NCI-H1092 (cell line): ENCODE measurements at places on chromosomes 4 and X.

DNA sequence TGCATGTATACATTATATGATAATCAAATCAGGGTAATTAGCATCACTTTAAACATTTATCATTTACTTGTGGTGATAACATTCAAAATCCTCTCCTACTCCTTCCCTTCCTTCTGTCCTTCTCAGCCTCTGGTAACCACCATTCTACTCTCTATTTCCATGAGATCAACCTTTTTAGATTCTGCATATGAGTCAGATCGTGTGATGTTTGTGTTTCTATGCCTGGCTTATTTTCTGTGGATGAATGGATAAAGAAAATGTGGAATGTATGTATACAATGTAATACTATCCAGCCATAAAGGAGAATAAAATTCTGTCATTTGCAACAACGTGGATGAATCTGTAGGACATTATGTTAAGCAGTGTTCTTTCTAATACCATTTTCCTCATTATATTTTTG, 123.9 kb downstream of the NAA11 start:
- no peak for DNase-seq

GRCh38 chr4:37892641-37893040, 1.8 kb downstream of the TBC1D1 start:
- no peak for DNase-seq

- no peak for DNase-seq
Measured at GRCh38 chrX:120751683-120752082, 121.8 kb upstream of the C1GALT1C1 start.

- DNase-seq: peak; percentile 70
Measured at GRCh38 chr4:139603576-139604410, 47.8 kb upstream of the SETD7 start.

- DNase-seq: no peak
Measured at GRCh38 chrX:79721234-79721633, 293.3 kb upstream of the TBX22 start.

- DNase-seq: no peak
Measured at GRCh38 chr4:92234393-92235176, 69.2 kb upstream of the GRID2 start.

DNA sequence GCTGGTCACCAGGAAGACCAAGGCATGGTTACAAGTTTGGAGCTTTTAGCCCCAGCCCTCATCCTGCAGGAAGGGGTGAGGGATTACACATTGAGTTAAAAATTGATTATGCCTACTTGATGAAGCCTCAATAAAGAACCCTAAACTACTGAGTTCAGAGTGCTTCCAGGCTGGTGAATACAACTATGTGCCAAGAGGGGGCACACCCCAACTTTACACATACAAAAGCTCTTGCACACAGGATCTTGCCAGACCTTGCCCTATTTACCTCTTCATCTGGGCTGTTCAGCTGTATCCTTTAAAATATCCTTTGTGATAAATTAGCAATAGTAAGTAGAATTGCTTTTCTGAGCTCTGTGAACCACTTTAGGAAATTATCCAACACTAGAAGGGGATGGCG, 489.3 kb downstream of the INPP4B start:
- no peak for DNase-seq

- no peak for DNase-seq
Measured at GRCh38 chrX:10444204-10444603, 176.2 kb downstream of the MID1 start.

DNA sequence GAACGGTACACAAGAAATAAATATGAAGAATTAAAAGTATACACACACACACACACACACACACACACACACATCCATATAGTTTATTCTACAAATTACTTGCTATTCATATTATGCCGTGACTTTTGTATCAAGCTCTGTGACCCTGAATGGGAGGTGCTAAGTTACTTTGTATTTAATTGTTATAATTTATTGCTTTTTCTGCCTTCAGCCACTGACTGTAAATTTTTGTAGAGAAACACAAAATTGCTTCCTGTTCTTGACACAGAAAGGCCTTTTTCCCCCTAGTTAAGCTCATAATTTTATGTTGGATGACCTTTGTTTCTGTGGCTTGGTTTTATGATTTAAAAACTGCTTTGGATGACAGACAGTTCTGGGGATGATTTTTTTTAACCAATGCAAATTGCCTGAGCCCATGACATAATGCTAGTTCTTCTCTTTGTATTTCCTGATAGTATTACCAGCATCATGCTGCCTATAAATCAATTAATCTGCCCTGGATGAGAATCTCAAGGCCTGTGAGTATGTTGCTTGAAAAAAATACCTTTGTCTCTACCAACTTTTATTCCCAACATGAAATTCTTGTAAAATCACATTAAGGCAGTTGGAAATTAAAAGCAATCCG, 140.0 kb downstream of the FMR1NB start:
- no peak for DNase-seq

DNA sequence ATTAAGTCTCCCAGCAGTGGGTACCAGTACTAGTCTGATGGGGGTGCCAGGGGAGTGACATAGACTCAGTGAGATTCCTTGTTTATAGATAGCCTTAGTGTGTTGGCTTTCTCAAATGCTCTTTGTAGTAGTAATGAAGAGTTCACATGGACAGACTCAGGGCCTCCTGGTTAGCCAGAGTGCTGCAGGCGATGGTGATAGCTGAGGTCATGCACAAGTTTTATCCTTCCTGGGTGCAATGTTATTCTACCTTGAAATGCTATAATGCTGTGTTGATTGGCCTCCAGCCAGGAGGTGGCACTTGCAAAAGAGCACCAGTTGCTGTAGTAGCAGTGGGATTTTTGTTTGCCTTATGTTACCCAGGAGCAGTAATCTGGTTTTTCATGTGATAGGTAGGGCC, 35.5 kb upstream of the ADH4 start:
- no peak for DNase-seq

- DNase-seq: no peak
Measured at GRCh38 chr4:66164869-66165268, 494.6 kb upstream of the EPHA5 start.

DNA sequence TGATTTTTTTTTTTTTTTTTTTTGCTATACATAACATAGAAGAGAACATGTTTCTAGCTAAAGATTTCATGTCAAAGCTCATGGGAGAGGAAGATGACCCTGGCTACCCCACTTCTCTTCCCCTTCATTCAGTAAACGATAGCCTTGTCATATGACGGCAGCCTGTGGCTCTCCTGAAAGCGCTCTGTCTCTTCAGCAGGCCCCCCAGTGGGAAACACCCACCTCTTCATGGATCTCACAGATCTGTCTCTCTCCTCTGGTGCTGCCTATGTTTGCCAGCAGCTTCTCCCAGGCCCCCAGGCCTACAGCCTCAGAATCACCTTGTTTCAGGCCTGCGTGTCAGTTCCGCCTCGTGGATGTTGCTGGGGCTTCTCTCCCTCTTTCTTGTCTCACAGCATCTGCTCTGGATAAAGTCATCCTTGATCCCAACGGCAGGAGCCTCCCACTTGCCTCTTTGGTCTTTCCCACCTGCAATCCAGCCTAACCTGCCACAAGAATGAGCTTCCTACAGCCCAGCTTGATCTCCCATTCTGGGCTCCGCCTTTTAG, 34.6 kb downstream of the RHOH start:
- DNase-seq: no peak

- DNase-seq: no peak
Measured at GRCh38 chrX:7134981-7135380, 12.5 kb upstream of the STS start.

DNA sequence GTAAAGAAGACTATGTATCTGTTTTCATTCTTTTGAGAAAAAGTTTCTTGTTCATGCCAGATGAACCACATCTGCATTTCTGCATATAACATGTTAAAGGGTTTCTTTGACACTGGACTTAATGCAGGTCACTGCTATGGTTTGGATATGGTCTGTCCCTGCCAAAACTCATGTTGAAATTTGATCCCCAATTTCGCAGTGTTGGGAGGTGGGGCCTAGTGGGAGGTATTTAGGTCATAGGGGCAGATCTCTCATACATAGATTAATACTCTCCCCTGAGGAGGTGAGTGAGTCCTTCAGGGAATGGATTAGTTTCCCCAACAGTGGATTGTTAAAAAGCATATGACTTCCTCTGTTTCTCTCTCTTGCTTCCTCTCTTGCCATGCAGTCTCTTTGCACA, 45.9 kb upstream of the TMEM33 start:
- no peak for DNase-seq

- no peak for DNase-seq
Measured at GRCh38 chrX:12955882-12956703, 18.8 kb upstream of the TMSB4X start.

GRCh38 chrX:33330798-33331197, 119.4 kb upstream of the DMD start:
- no peak for DNase-seq

GRCh38 chrX:149699761-149700160, 12.1 kb upstream of the MAGEA11 start:
- no peak for DNase-seq

- DNase-seq: no peak
Measured at GRCh38 chr4:101232074-101232776, 115.1 kb downstream of the PPP3CA start.
